Activated T-helper 1 cell treated with anti-CD3 and anti-CD28 coated beads, Interleukin-12 subunit alpha, Interleukin-12 subunit beta, Interleukin-2, Interleukin-4 antibody, amounts not matched to agents 30 ng/mL and 10 ng/mL and 1 ng/mL, durations not matched to agents 14 hours and 24 hours and 36 hours (primary cell): ENCODE measurements at places on chromosomes 4 and X. TPM values are rescaled to one million over a fixed set of nuclear protein-coding genes. Genes with fewer than 3 reads are reported as not detected.
A peak's percentile ranks its signal among the peaks of the same experiment; 100 is the strongest.

DNA sequence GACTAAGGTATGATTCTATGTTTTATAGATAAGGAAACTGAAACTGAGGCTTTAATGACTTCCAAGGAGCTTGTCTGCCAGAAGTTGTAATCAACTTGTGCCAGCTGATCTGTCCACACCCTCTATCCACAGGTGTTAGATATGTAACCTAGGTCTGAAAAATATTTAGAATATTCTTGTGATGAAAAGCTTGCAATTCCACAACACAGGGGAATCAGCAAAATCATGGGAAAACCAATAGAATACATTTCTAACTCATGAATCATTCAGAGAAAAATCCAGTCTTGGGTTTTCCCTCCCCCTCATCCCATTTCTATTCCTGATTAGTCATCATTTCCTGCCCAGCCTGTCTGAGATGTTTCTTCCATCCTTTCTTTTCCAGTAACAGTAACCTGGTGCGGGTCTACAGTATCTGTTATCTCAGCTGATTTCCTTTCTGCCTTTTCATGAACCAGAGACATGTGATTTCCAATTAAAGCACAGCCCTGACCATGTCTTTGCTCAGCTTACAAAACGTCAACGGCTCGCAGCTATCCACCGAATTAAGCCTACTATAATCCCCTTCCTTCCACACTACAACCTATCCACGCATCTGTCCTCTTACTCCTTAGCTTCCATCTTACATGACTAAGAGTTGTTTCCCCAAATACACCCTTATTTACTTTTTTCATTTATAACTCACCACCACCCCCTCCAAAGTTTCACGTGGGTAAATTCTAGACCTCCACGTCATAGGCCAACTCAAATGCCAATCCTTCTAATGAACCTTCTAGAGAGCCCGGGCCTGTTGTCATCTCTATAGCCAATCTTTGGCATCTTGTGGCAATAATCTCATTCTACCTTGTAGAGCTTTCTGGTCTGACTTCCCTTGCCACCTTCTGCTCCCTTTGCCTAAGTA, 961 bp upstream of the NOCT start:
- DNase-seq = no peak

Gene PAGE4
- not detected in 2 replicates for total RNA-seq

DNA sequence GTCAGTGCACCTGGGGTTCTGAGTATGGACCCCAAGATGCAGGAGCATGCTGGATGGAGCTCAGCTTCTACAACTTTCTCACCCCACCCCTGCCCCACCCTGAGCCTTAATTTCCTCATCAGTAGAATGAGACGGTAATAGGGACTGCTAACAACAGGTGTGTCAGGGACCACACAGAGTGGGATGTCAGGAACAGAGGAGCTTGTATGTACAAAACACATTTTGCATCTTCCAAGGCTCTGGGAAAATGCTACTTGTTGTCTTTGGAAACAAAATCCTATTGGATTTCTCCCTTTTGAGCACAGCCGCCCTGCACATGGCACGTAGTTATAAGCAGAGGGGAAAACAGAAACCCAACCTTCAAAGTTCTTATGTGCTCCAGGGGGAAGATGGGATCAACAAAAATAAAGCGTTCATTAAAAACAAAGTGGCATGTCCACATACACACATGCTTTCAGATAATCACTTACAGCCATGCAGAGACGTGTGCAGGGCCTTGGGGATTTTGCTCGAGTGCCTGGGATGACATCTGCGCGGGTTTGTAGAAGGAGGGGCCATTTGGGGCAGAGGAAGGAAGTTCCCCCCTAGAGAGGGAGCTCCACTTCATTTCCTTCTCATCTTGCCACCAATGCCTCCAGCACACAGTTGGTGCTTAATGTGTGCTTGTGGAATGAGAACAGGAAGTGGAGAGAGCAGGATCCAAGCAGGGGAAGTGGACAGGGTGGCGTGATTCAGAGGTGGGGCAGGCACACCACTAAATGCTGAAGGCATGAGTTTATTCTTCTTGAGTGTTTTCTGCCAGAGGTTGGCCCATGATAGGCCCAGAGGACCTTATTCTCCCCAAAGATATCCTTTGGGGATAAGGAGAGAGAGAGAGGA, 138.9 kb downstream of the SMIM20 start:
- DNase-seq = no peak

- DNase-seq = no peak
Observed at GRCh38 chr4:69828828-69829227, 31.1 kb downstream of the SULT1E1 start.

DNA sequence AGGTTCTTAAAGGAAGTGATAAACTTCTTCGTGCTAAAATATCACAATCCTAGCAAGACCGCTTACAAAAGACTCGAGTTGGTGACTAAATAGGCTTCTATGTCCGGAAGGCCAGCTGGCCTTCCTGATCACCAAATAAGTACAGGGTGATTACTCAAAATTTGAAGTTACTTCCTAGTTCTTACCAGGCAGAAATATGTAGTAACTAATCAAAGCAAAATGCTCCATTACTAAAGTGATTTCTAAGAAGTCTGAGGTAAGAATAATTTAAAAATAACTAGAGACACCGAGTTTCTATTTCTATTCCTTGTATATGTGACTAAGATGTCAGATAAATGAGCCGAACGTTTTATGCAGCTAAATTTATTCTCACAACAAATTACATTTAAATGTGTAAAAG, 62.2 kb downstream of the NSUN7 start:
- no peak for DNase-seq

- no peak for DNase-seq
Observed at GRCh38 chr4:56689201-56689969, 8.3 kb upstream of the HOPX start.

GRCh38 chrX:44143061-44143602, 169.9 kb upstream of the NDP start:
- DNase-seq = no peak

GRCh38 chr4:97396097-97396496, 747.2 kb downstream of the STPG2 start:
- no peak for DNase-seq

Gene PAGE1
- total RNA-seq = not detected in 2 replicates

DNA sequence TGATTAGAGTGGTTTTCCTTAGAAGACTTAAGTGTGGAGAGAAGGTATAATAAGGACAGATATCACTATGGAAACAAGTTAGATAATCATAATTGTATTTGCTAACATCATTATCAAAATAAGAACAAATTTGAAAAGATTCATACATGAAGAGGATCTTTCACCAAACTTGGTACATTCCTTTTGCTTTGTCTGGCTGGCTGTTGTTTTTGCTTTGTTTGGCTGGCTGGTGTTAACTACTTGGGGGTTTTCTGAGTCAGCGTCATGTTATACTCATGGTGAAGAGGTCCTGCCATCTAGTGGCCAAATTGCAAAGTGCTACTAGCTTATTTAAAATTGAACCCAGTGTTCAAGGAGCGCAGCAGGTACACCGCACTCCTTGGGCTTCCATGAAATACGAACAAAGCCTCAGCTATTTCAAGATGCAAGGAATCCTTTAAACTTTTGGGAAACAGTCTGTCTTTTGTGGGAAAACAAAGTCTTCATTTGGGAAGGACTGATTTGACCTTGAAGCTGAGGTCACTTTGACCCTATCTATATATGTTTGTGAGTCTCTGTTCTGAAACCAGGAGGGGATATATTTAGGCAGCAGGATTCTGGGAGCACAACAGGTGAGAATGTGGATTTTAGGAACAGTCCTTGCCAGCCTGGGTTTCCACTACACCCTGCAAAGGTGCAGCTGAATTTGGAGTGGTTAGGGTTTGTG, 129.7 kb downstream of the PLS3 start:
- peak; percentile 0 for DNase-seq

Gene MTMR1
- 31.8 and 40.0 TPM in 2 replicates for total RNA-seq

DNA sequence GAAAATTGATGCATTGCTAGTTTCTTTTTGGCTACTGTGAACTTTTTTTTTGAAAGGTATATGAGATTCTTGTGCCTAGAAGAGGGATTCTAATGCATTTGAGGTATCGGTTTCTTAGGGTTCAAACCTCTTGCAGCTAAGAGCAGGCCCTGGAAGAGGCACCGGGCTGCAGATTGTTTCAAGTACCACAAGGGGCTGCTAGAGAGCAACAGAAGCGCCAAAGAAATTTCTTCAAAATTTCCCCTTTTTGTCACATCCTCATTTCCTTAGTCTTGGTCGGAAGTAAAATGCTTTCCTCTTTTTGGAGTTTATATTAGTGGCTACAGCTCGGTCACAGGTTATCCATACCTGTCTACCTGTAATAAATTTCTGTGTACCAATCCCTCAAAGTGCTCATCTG, 89.8 kb downstream of the PDGFRA start:
- DNase-seq = peak; percentile 12

- DNase-seq = no peak
Observed at GRCh38 chr4:118964891-118965411, 76.3 kb downstream of the SYNPO2 start.

- no peak for DNase-seq
Observed at GRCh38 chr4:126369076-126369475, 1054.3 kb downstream of the FAT4 start.

GRCh38 chr4:139266208-139266582, 13.8 kb downstream of the MGARP start:
- DNase-seq = no peak

DNA sequence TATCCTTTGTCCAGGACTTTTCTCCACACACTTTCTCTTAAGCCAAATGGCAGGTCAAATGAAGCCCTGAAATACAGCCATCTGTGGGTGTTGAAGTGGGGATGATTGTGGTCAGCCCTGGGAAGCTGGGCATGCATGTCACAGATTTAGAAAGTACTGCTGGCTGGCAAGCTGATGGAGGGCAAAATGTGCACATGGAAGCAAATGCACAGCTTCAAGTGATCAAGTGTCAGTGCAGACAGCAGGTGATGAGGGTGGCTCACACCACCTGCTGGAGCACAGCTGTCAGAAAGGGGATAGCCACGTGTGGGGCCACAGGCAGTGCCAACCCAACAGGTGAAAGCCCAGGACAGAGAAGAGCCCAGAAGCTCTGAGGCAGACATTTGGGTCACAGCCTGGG, 40.3 kb upstream of the ATXN3L start:
- no peak for DNase-seq

- DNase-seq = no peak
Observed at GRCh38 chrX:50567636-50568035, 97.0 kb upstream of the DGKK start.

DNA sequence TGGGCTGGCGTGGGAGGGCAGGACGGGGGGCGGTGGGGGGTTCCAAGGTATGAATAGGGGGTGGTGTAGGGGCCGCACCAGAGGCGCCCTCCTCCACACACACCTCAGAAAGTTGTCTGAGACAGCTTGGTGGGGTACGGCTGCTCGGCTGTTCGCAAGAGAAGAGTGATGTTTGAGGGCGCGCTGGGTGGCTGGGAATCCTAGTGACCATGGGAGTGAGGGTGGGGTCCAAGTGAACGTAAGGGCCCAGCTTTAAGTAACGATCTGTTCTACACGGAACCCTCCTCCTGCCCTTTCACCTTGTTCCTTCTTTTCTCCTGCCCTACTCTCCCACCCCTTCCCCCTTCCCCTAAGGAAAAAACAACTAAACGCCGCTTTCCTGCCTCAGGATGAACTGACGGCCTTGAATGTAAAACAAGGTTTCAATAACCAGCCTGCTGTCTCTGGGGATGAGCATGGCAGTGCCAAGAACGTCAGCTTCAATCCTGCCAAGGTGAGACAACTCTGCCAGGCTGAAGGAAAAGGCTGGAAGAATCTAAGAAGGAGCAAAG, 664 bp downstream of the MED12 start:
- no peak for DNase-seq

GRCh38 chrX:2336181-2336580, 164.6 kb downstream of the DHRSX start:
- no peak for DNase-seq

Gene IL2RG
- 375 and 397 TPM in 2 replicates for total RNA-seq

- DNase-seq = no peak
Observed at GRCh38 chr4:47642191-47642830, 157.2 kb downstream of the ATP10D start.

- no peak for DNase-seq
Observed at GRCh38 chr4:98711526-98711925, 53.1 kb upstream of the TSPAN5 start.

Gene ANK2
- 2.9 and 3.1 TPM in 2 replicates for total RNA-seq

DNA sequence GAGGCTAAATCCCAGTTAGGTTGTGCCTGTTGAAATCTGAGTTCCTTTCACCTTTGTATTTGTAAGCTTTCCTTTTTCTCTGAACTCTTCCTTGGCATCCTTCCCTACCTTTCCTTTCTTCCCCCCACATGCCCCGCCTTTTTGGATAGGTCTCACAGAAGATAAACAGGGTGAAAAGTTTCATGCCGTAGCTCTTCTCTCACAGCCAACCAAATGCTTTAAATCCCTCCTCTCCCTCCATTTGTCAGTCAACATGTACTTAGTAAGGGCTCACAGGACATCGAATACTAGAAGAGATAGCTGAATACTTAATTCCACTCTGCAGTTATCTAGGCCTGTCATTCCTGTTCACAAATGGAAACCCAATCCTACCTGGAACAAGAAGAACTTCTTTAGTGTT, 107.1 kb upstream of the BMPR1B start:
- DNase-seq = no peak

DNA sequence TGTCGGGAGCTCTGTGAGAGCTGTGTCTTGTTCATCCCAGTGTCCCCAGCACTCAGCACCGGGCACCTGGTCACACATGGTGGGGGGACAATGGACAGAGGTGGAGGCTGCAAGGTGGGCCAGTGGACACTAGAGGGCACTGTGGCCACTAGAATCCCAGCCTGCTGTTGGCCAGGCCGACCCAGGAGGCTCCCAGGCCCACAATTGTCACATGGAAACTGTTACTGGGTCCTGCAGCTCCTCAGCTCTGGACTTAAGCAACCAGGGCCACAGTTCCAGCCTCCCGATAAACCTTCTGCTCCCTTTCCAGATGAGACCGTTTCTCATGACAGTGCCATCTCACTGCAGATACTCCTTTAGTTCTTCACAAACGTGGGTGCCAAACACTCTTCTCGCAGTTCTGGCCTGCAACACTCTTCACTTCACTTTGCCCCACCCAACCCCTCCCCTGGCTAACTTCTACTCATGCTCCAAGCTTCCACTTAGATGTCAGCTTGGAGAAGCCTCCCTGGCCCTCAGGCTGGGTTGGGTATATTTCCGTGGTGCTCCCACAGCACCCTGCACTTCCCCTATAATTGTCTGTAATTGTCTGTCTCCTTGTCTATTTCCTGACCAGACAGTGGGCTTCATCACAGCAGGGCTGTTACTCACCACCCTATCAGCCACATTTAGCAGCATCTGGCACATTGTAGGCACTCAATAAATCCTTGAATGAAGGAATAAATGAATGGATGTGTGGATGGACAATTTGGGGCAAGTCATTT, 3.5 kb upstream of the IQSEC2 start:
- peak; percentile 2 for DNase-seq
